ENCODE measurements at places on chromosomes 12 and 14.

GRCh38 chr14:102580550-102581110 lies 11.8 kb upstream of the RCOR1 start:
- DNase-seq: no peak

- no peak for DNase-seq
Measured at GRCh38 chr14:38743966-38744584, 359.0 kb downstream of the SEC23A start.

DNA sequence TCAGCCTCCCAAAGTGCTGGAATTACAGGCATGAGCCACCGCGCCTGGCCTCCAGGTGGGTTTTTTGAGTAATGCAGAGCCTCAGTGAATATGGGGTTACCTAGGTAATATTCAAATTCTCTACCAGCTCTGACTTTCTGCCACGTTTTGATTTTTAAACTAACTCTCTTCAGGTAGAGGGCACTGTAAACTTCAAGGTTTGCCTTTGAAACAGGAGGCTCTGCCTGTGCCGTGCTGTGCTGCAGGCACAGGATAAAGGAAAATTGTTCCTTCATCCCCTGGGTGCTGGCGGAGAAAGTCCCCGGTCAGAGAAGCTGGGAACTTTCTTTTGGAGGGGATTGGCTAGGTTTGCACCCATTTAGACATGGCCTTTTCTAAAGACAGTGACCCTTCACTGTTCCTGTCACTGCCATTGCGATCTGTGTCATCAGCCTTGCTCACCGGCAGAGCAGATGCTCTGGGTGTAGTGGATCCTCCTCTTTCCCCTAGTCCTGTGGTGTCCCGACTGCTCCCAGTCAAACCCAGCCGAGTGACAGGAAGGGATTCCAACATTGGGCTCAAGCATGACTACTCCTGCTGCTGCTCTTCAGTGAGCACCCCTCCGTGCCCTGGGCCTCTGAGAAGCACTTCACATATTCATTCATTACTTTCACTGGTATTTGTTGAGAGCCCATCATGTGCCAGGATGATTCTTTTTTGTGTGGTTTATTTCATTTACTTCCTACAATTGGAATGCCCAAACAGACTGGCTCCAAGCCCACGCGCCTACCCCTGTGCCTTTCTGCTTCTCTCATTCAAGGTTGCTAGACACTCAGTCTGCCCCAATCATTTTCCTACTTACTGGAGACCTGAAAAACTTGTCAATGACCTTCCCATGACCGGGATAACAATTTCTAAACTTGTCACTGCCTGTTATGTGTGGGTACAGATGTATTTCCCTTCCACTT lies 103.6 kb downstream of the TMEM30B start:
- DNase-seq: no peak

GRCh38 chr12:104886418-104887401 lies 71.4 kb downstream of the SLC41A2 start:
- no peak for DNase-seq

- DNase-seq: no peak
Measured at GRCh38 chr12:115338566-115339294, 654.8 kb upstream of the TBX3 start.

- DNase-seq: no peak
Measured at GRCh38 chr14:91205459-91205858, 39.0 kb downstream of the GPR68 start.

DNA sequence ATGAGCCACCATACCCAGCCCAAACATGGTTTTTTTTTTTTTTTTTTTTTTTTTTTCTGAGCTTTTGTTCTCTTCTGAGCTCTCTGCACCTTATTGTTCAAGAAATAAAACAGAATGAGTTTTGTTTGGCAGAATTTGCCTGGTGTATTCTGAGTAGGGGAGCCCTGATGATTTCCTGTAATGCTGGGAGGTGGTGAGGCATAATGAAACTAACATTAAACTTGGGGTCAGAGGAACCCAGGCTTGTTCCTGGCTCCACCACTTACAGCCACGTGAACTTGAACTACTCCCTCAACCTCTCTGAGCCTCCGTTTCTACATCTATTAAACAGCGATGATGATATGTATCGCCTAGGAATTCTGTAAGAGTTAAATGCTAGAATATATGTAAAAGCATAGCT lies 276.3 kb upstream of the CRY1 start:
- no peak for DNase-seq

DNA sequence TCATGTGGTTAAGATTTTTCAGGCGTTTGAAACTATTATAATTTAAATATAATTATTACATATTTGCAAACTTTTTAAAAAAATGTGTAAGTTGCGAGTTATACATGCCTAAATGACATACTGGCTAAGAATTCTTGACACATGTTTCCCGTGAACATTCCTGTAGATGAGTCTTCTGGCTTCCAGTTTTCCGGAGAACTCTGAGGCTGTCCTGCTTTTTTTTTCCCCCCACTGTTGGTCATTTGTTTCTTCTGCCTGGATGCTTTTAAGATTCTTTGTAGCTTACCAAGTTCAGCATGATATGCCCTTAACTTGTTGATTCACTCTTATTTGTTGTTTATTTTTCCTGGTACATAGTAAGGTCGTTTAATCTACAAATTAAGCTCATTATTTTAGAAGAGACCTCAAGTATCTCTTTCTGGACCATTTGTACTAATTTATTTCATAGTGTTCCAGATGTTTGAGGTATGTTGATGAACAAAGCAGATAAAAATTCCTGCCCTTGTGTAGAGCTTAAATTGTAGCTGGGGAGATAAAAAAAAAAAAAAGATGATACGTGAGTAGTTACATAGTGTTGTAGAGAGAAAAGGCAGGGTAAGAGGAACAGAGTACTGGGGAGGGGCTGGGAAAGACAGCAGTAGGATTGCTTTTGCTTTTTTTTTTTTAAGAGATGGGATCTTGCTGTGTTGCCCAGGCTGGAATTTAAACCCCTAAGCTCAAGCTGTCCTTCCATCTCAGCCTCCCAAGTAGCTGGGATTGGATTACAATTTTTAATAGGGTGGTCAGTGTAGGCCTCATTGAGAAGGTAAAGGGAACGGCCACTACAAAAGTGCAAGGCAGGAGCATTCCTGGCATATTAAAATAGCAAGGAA lies 32.8 kb downstream of the ARHGAP5 start:
- no peak for DNase-seq

GRCh38 chr12:33588725-33589405 lies 149.2 kb upstream of the SYT10 start:
- no peak for DNase-seq

GRCh38 chr12:5244513-5244972 lies 187.4 kb upstream of the NTF3 start:
- DNase-seq: no peak

DNA sequence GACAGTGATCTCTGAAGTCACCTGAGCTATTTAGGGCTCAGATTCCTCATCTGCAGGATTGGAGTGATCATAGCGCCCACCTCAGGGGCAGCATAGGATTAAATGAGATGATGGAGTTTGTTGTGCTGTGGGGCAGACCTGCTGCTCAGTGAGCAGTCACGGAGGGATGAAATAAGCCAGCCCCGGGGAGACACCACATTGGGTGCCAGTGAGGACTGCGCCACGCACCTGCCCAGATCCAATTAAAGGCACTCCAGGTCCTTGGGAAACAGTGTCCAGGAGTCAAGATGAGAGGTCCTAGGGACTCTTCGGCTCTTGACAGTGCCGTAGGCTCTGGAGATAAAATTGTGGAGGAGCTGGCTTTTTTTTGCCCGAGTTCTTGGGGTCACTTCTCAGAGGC lies 166.2 kb downstream of the ADGRD1 start:
- no peak for DNase-seq
